Activated T-cell treated with anti-CD3 and anti-CD28 coated beads for 4 hours (primary cell): ENCODE measurements at places on chromosomes 3 and 15.

- DNase-seq: no peak
Observed at GRCh38 chr15:34793901-34794300, 1.4 kb downstream of the ACTC1 start.

DNA sequence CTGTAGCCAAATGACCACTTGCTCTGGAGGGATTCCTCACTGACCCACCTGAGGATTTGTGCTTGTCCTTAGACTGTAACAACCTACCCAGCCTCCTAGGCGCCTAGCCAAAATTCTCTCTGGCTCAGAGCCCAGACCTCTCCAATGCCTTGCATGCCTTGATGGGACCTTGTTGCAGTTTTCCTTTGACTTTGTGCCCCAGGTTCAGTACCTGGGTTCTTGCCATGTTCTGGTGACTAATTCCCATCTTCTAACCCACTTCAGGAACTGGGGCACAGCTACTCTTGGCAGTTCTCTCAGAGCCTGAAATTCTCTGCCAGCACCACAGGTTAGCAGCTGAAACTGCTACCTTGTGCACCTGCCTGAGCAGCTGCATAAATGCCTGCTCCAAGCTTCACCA is 27.0 kb upstream of the UBE3A start:
- DNase-seq: no peak

DNA sequence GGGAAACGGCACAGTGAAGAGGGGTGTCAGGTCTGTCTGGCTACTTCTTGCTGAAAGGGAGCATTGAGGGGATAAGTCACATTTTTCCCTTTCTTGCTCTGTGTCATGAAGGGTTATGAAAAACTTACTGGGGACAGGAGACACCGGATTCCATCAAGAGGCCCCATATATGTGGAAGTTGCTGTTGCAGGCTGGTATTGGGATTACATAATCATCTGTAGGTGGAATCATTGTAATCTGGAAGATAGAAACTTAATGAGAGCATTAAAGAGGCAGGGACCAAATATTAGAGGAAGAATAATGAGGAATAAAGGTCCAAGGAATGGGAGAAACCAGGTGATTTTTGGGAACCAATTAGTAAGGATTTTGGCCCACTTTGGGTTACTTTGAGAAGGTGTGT is 4.2 kb upstream of the TCAIM start:
- DNase-seq: no peak

DNA sequence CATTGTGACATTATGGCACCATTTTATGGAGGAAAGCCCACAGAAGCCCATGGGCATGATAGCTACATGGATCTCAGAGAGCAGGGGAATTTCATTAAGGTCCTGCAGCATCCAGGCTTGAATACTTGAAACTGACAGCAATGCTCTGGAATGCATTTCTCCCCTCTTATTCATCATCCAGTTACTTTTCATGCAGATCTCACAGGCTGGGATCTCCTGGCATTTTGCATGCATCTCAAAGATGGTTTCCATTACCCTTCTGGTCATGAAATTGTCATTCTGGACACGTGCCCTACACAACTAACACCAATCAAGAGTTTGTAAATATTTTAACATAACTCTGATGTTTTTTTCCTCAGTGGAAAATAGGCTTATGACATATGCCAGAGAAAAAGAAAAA is 32.4 kb downstream of the VGLL3 start:
- no peak for DNase-seq

DNA sequence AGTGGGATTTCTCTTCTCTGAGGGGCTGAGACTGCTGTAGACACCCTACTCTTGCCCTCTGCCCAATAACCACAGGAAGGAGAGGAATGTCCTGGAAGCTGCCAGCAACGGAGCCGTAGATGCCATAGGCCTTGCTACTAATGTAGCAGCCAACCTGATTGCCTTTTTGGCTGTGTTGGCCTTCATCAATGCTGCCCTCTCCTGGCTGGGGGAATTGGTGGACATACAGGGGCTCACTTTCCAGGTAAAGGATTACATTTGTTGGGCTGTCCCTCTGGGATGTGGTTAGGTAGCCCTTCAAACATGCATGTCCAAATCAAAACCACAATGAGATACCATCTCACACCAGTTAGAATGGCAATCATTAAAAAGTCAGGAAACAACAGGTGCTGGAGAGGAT is 16.1 kb downstream of the SLC28A2 start:
- DNase-seq: no peak

DNA sequence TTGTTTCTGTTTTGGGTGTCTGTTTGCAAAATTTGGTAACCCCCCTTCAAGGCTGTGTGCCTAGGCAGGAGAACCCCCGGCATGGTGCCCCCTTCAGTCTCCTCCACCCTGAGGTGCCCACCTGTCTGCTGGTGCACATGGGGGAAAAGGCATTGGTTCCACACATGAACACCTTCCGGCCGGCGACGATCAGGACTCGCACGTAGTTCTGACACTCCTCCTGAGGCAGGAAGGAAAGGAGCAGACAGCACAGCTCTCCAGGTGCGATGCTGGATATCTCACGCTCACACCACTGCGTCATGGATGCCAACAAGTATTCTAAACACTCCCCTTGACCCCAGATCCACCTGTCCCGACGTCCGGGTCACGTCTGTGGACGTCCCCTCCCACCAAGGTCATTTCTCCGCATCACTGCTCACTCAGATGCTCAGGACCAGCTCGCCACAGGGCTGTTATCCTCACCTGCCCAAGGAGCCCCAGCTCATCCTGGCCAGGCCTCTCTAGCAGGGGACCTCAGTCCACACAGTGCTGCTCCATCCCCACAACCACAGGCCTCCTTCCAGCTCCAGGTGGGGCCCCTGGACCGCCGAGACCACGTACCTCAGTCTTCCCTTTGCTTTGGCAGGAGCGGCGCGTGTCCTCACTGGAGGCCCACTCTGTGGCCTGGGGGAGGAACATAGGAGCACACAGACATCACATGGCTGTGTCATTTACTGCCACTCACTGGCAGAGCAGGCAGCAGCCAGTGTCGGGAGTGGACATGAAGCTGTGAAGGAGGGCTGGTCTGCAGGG is 99.0 kb downstream of the SEMA5B start:
- DNase-seq: no peak
